ENCODE measurements at places on chromosomes 7 and 10. TPM values are rescaled to one million over a fixed set of nuclear protein-coding genes. Genes with fewer than 3 reads are reported as not detected.
A peak's percentile ranks its signal among the peaks of the same experiment; 100 is the strongest.

- no peak for DNase-seq
Observed at GRCh38 chr10:44927352-44927751, 16.2 kb downstream of the TMEM72 start.

- no peak for DNase-seq
Observed at GRCh38 chr10:73983096-73984047, 14.5 kb upstream of the VCL start.

- DNase-seq, result peak; percentile 75
Observed at GRCh38 chr7:55110993-55111361, 92.2 kb downstream of the EGFR start.

Gene LIPM
- polyA plus RNA-seq, result not detected

DNA sequence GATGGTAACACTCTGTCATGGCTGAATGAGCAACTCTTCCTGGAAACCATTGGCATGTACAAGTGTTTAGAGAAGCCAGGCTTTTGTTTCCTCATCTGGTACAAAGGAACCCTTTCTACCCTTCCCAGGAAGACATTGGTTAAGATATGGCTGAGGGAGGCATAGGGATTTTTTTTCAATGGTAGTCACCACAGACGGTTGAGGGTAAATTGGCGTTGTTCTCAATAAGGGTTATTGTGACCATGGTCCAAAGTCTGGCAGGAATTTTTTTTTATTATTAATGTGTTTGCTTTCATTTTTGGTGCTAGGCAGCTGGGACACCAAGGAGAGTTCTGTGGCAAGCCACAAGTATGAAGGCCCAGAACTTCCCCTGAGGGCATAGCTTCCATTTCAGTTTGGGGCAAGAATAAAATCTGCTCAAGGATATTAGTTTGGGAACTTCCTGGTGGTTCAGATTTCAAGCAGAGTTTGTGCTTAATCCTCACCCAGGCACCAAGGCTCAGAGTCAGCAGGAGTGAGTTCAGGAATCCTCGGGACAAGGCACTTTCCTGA lies at the start of gene PLEKHS1:
Gene PLEKHS1, plus strand, starts transcription at position 502 of the 552 bp plus-strand sequence. CDS start 3,596 bp downstream, outside the sequence.
- DNase-seq, result no peak

DNA sequence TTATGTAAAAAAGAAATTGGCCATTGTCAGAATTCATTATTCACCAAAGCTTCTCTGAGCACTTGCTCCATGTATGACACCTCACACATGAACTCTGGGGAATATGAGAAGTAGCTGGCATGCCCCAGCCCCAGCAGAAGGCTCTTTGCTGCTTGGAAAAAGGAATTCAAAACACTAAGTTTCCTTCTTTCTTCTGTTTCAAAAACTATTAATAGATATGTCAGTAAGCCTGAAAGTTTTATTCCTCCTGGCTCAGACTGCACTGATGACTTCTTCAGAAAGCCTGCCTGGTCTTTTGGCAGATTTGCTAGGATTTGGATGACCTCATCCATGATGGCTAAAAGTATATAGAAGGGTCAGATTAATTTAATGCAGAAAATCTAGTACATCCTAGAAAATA lies 511.0 kb downstream of the GFRA1 start:
- peak; percentile 12 for DNase-seq

Gene MUC12
- 0.59 TPM for polyA plus RNA-seq

GRCh38 chr10:11760861-11761260 lies 18.7 kb downstream of the ECHDC3 start:
- no peak for DNase-seq

- DNase-seq, result no peak
Observed at GRCh38 chr10:48477141-48477540, 127.7 kb downstream of the ARHGAP22 start.

Gene ITIH2
- polyA plus RNA-seq, result 0.17 TPM

DNA sequence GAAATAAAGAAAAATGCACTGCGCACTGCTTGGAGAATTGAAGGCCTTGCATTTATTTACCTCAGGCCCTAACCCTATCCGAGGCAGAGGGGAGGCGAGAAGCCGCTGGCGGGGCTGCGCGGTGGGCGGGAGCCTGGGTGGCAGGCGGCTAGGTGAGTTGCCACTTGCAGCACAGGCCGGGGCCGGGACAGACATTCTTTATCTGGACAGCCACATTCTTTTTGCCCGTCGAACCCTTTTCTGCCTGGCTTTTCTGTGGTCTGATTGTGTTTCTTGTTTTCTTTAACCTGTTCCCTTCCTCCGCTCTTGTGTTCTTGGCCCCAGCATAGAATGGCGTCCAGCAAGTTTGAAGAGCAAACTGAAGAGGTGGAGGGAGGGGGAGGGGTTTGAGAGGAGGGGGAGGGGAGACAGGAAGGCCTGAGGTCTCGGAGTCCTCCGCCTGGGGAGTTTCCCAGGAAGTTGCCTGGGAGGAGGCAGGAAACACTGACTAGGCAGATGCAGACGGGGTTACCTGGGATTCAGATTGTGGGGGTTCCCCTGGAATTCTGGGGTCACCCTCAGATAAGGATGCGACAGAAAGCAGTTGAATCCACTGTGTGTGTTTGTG lies 5.1 kb downstream of the SHH start:
- no peak for DNase-seq

DNA sequence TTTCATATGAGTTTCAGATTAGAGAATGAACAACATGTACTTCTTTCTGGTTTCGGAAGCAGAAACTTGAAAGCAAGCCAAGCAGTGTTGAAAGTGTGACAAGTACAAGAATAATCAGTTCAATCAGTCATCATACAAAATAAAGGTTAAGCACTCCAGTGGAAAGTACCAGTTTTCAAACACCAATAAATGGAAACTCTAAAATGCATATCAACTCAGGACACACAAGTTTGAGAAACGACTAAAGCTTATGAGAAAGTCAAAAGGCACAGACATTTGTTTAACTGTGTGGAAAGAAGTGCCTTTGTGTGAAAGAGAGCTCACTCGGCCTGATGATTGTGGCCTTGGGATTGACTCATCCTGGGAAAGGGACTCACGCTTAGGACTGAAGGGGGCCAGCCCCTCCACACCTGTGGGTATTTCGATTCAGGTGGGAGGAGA lies 60.6 kb upstream of the AKR1C1 start:
- peak; percentile 14 for DNase-seq

GRCh38 chr10:44552726-44553125 lies 167.8 kb upstream of the CXCL12 start:
- DNase-seq, result peak; percentile 17

- peak; percentile 45 for DNase-seq
Observed at GRCh38 chr10:14953424-14954000, 384 bp downstream of the DCLRE1C start.

DNA sequence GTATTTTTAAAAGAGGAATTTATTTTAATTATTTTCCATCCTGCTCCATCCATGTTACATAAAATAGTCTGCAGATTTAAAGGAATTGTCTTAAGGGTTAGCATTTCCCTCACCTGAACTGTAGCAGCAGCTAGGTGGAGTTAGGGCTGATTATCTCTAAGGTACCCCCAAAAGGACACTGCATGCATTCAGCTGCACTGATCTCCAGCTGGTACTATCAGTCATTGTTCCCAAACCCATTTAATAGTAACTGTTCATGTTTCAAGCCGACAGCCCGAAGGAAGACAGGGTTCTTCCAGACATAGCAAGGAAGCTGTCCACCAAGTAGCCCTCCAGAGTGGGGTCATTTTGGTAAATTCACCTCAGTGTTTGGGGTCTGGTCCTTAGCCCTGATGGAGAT lies 48.7 kb downstream of the FAM171A1 start:
- DNase-seq, result no peak

DNA sequence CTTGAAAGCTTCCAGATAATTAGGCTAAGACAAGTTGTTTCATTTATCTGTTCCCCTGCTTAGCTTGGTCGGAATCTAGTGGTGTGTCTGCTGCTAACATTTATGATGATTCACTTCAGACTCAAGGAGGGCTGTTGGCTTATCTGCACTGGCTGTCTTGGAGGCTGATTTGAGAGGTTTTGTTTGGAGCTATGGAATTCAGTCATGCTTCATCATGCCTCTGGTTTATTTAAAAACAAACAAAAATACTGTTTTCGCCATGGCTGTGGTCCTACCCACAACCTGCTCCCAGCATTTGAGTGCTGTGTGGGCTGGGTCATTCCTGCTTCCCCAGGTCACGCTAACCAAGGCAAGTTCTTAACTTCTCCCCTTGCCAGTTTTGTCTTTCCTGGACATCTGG lies 11.7 kb upstream of the ARPC1B start:
- DNase-seq, result no peak
